NCI-H1930 (cell line): ENCODE measurements at places on chromosomes 2 and 18.
A peak's percentile ranks its signal among the peaks of the same experiment; 100 is the strongest.

- no peak for DNase-seq
Observed at GRCh38 chr18:72181241-72181764, 362.8 kb downstream of the CBLN2 start.

DNA sequence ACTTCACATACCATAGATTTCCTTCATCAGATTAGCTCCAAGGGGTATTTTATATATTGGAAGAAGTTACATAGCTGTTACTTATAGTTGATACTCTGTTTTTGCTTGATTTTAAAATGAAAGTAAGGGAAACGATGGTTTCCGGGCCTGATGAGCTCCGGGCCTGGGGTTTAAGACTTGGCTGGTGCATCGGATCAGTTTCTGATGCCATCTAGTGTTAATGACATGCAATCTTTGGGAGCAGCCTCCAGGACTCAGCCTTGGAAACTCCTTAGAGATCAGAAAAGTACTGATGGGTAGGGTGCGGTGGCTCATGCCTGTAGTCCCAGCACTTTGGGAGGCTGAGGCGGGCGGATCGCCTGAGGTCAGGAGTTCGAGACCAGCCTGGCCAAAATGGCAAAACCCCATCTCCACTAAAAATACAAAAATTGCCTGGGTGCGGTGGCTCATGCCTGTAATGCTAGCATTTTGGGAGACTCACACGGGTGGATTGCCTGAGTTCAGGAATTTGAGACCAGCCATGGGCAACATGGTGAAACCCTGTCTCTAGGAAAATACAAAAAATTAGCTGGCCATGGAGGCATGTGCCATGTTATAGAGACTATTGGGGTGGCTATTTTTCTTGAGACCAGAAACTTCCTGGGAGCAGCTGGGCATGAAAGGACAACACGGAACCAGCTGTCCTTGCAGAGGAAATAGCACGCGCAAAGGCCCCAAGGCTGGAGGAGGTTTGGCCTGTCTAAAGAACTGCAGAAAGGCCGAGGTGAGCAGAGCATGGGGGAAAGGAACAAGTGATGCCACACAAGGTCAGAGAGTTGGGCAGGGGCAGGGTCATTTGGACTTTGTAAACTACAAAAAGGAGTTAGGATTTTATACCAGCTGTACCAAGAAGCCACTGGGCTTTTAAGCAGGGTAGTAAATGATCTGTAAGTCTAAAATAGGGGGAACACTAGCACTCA, 46.9 kb upstream of the CNOT11 start:
- peak; percentile 30 for DNase-seq

DNA sequence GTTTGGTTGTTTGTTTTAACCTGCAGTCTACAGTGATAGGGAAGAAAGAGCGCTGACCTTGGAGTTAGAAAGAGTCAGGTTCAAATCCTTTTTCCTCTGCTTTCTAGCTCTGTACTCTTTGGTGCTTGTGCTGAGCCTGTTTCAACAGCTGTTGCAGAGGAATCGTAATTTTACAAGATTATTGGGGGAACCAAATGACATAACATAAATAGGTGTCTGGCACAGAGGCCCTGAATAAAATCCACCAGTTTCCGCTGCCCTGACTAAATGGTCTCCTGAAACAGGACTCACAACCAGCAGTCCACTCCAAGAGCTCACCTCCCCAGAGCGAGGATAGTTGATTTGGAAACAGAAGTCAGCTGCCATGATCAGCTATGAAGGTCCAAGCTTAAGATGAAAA, 125.0 kb upstream of the CDC42EP3 start:
- no peak for DNase-seq

GRCh38 chr2:102043560-102043959, 51.8 kb downstream of the IL1R2 start:
- DNase-seq = no peak

- DNase-seq = no peak
Observed at GRCh38 chr18:3603421-3604234, 153.7 kb downstream of the TGIF1 start.

DNA sequence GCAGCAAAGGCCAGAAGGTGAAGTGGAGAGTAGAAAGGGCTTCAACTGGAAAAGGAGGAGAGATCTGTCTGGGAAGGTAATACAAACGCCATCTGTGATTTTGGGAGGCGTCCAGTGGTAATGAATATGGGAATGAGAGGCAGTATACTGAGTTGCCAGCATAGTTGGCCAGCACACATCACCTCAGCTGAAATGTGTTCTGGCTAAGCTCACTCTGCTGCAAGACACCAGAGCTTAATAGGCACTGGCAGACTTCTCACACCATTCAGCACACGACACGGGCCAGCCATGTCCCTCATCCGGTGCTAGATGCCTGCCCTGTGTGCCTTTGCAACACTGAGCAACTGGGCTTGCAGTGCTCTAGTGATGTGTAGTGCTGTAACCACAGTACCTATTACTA, 277.1 kb downstream of the PIEZO2 start:
- DNase-seq = no peak

GRCh38 chr18:68713796-68714195, 1.1 kb downstream of the TMX3 start:
- no peak for DNase-seq

DNA sequence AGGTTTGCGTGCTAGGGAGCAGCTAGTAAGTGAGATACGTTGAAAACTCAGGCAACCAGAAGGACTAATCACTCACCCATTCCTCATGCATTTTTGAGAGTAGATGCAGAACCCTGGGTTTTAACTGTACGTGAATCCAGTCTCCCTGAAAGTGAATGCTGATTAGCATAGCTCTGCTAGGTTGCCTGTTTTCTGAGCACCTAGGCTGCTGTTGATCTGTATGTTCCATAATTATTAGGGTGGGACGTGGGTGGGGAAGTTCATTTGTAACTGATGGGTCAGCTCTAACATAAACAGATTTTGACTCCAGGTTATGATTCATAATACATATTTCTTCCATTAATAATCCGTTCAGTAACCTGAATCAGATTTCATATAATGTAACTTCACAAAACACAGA, 379.0 kb upstream of the FANCL start:
- no peak for DNase-seq

DNA sequence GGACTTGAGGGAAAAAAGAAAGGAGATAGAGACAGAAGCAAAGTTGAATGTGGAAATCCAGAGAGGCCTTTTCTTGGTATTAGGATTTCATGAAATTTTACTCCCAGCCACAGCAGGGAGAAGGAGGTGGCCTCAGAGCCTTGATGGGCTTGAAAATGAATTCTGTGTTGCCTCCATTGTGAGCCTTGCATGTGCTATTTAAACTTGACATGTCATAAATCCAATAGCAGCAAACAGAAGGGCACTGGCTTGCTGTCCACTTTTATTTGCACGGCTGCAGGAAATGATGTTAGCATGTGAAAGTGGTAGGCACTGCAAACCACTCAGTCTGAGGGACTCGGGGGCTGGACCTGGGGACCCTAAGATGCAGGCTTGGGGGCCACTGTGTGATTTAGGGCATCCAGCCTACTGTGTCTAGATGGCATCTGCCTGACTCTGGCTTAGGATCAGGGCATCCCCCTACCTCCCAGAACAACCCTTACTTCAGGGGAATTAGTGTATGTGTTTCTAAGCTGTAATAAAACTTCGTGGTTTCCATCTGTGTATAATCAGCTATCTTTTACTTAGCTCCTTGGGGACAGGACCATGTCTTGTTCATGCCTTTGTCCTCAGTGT, 139.1 kb upstream of the SKOR2 start:
- no peak for DNase-seq

- no peak for DNase-seq
Observed at GRCh38 chr2:98026927-98027522, 31.3 kb upstream of the TMEM131 start.

- DNase-seq = no peak
Observed at GRCh38 chr2:10495311-10495987, 47.3 kb upstream of the ODC1 start.

GRCh38 chr2:105797298-105797819, 52.6 kb downstream of the NCK2 start:
- DNase-seq = no peak

DNA sequence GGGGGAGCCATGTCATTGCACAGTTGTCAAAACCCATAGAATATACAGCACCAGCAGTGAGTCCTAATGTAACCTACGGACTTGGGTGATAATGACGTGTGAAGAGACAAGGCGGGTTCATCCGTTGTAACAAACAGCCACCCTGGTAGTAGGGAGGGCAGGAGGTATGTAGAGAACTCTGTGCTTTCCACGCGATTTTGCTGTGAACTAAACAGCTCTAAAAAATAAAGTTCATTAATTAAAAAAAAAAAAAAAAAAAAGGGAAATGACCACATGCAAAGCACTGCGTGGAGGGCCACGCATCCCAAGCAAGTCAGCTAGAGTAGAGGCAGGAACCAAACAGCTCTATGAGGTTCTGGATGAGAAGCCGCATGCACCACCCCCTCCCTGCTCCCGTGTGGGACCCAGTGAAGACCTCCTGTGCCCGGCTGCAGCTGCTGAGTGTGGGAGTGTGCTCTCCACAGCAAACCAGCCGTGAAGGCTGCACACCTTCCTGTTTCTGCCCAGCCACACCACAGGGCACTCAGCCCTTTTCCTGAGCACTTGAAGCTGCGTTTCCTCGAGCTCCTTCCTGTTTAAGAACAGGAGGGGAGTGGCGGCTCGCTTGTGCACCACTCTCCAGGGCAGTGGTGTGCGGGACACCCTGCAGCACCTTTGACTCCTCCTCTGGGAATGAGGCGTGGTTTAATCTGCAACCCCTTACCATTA, 65.6 kb downstream of the ODC1 start:
- no peak for DNase-seq

DNA sequence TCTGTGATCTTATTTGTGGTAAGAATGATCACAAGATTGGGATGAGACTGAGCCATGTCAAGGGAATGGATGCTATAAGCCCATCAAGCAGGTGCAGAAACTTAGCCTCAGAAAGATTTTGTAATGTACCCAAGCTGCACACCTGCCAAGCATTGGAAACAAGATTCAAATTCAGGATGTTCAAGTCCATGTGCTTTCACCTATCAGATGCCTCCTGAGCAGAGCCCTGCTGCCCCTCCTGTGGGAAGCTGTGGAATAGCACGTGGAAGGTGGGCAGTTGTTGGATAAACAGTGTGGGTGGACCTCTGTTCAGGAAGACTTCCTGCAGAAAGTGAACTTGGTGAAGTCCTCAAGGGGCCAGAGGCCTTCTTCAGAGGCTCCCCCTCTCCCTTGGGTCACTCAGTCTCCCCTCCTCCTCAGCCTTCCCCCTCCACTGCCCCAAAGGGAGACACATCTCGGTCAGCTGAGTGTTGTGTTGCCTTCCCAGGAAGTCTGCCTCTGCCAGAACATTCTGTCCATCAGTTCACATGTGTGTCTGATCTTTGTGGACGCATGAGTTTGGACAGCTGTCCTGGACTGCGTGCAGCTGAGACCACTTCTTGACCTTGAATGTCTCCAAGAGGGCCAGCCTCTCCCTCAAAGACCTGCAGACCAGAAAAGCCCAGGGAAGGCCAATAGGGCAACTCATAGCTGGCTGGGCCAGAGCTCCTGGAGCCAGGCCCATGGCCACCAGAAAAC, 186.1 kb downstream of the INHBB start:
- no peak for DNase-seq

DNA sequence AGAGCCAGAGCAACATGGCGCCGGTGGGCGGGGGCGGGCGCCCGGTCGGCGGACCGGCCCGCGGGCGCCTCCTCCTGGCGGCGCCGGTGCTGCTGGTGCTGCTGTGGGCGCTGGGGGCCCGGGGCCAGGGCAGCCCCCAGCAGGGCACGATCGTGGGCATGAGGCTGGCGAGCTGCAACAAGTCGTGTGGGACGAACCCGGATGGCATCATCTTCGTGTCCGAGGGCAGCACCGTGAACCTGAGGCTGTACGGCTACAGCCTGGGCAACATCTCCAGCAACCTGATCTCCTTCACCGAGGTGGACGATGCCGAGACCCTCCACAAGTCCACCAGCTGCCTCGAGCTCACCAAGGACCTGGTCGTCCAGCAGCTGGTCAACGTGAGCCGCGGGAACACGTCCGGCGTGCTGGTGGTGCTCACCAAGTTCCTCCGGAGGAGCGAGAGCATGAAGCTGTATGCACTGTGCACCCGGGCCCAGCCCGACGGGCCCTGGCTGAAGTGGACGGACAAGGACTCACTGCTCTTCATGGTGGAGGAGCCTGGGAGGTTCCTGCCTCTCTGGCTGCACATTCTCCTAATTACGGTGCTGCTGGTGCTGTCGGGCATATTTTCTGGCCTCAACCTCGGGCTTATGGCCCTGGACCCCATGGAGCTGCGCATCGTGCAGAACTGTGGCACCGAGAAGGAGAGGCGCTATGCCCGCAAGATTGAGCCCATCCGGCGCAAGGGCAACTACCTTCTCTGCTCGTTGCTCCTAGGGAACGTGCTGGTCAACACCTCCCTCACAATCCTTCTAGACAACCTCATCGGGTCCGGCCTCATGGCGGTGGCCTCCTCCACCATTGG, 507 bp downstream of the CNNM4 start:
- DNase-seq = peak; percentile 47

DNA sequence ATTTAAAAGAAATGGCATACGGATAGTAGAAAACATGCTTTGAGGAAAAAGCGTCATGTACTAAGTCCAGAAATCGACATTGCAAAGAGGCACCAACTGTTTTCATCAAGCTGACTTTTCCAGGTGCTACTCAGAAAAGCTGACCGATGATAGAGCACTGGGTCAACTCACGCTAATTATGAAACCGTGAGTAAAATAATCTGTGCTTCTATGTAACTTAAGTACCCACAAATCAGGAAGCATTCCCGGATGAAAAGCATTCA, 353 bp upstream of the NUP35 start:
- DNase-seq = no peak

- DNase-seq = no peak
Observed at GRCh38 chr18:49045585-49045984, 94.8 kb upstream of the SMAD7 start.

DNA sequence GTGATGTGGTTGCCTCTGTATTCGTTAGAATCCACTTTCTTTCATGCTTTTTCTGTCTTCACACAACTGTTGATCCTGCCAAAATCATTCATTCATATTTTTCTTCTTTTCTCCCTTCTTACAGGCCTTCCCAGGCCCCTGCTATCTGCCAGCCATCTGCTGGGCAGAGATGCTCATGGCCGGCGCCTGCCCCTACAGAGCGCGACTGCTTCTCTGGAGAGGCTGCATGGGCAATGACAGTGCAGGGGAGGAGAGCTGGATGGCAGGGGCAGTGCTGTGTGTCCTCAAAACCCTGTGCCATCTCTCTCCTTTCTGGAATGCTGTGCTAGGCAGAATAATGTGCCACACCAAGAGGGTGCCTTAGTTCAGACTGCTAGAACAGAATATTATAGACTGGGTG, 125.2 kb downstream of the INHBB start:
- DNase-seq = no peak

DNA sequence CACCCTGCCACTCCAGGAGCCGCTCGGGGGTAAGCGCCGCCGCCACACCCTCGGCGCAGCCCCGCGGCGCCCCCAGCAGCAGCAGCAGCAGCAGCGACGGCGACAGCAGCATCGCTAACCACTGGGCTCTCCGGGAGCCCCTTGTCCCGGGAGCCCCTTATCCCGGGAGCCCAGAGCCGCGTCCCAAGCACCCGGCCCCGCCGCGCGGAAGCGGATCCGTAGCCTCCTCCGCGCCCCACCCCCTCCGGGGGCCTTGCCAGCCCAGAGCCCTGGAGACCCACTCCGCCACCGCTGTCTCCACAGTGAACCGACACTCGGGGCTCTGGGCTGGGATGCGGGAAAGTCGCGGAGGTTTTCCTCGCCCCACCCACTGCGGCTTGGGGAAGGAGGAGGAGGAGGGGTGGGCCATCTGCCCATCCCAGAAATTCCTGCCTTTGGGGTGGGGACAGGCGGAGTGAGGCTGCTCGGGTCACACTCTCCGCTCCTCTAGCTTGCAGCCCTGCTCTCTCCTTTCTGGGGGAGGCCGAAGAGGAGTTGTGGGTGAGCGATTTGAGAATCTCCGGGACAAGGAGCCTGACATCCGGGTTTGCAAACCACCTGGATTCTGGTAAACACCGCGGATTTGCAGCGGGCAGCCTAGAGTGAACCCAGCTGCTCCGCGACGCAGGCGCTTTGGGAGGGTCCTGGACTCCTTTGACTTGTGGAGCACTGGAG, at the start of gene PLA2R1:
PLA2R1 (minus strand) TSS at position 324 of the 714 bp plus-strand sequence; CDS start at position 112, 212 bp downstream.
- DNase-seq = no peak
